ENCODE measurements at places on chromosomes 3 and 15.

GRCh38 chr3:62942227-62942626 lies 67.0 kb upstream of the CADPS start:
- DNase-seq = no peak

- no peak for DNase-seq
Measured at GRCh38 chr3:105984837-105985236, 116.0 kb upstream of the CBLB start.

- DNase-seq = no peak
Measured at GRCh38 chr3:190596349-190597285, 82.7 kb downstream of the IL1RAP start.

DNA sequence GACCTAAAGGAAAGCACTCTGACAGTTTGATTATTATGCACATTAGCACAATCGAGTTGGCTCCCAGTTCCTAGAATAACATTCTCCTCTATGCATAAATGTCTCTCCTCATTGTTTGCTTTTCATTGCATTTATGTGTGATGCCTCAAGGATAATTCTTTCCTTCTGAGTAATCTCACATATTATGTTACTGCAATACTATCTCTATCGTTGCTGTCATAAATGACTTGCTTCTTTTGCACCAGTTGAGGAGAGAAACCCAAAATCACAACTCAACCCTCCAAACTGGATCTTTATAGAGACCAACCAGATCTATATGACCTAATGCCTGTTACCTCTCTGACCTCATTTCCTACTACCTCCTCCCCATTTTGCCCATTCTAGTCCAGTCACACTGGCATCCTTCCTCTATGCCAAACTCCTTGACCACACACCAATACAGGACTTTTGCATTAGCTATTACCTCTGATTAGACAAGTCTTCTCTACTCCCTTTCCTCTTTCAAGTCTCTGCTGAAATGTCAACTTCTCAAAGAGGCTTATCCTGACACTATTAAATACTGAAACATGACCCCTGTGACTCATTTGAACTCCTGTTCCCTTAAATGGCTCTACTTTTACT lies 1026.0 kb downstream of the TUSC7 start:
- no peak for DNase-seq

DNA sequence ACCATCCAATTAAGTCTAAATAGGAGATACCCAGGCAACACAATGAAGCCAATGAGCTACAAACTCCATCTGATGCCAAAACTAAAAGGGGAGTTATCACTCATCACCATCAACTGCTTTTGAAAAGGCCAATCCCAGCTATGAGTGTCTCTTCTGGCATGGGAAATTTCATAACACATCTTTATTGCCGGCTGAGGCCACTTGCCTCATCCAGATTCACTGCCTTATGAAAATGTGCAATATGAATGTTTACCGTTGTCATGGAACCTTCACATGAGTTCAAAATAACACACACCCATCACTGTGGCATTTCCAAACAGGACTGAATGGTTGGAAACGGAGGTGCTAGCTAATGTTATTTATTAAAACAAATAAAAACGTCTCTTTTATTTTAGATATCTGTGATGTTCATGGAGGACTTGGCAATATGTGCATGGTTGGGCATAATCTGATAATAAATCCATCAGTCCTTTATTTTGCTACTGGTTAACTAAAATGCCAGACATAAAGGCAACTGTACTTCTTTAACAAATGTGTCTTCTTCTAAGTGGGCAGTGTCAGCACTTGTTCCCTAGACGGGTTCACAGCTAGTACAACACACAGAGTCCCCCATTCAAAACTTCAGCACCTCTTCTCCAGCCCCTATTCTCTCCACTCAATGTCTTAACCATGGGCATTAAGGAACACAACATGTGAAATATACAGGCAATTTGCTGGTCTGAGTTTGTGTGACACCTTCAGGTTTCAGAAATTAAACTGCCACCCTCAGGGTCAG lies 143.9 kb downstream of the MAGI1 start:
- no peak for DNase-seq

DNA sequence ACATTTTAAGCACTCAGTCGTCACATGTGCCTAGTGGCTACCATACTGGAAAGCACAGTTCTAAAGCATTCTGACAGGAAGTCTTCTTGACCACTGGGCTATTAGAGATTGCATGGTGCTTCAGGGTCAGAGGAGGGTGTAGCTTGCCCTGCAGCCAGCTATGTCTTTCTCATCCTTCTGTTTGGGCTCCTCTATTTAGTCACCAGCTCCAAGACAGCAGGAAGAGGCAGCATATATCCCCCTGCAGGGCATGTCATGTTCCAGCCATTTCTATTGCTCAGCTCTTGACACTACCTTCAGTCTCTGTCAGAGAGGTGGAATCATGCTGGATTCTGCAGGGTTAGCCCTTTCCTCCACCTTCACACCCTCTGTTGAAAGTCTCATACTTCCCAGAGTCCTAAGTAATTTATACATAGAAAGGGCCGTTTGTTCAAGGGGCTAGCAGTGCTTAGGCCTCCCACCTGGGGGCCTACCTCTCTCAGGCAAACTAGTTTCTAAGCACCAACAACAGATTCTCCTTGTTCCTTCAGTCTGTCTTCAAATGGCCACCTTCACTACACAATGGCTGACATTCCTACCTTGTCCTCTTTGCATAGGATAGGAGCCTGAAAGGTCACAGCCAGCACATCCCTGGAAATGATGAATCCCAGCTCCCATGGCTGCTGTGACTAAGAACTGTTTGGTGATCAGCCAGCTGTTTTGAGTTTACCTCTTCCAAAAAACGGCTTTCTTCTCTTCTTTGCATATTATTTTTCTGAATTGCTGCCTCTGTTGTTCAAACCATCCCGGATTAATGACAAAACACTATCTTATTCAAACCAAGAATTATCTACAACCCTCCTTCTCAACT lies 115.7 kb upstream of the BFSP2 start:
- DNase-seq = no peak

DNA sequence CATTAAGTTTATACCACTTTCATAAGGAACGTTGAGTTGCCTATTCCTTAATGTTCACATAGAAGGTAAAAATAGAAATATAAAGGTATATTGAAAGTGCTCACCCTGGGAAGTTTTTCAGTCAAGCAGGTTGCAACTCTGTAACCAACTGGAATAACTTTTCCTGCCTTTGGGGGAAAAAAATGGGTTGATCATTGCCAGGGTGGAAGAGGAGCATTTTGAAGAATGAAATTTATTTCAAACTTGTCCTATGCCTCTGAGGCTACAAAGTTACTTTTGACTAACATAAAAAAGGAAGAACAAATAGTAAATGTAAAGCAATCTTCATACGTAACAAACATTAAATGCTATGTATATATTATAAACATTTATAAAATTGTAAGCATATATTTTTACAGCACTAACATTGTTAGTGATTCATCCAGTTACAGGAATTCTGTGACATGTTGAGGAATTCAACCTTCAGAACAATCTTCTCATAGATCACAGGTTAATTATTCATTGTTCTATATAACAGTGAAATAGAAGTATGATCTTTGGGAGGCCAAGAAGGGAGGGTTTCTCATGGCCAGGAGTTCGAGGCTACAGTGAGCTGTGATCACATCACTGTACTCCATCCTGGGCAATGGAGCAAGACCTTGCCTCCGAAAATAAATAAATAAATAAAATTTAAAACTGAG lies 13.5 kb downstream of the EFHB start:
- no peak for DNase-seq

- no peak for DNase-seq
Measured at GRCh38 chr15:57221134-57221533, 155.2 kb upstream of the CGNL1 start.

GRCh38 chr3:25033407-25034029 lies 394.5 kb upstream of the RARB start:
- no peak for DNase-seq

GRCh38 chr3:190444006-190444405 lies 5.7 kb downstream of the TMEM207 start:
- DNase-seq = no peak

GRCh38 chr15:98841419-98841970 lies 166.1 kb downstream of the PGPEP1L start:
- DNase-seq = no peak

GRCh38 chr3:185137821-185138220 lies 15.0 kb downstream of the C3orf70 start:
- no peak for DNase-seq

- DNase-seq = no peak
Measured at GRCh38 chr15:66863390-66864085, 161.5 kb downstream of the SMAD6 start.

- no peak for DNase-seq
Measured at GRCh38 chr15:35956056-35956455, 410.1 kb upstream of the DPH6 start.

- DNase-seq = no peak
Measured at GRCh38 chr3:99965077-99965476, 147.4 kb downstream of the CMSS1 start.

- DNase-seq = no peak
Measured at GRCh38 chr3:117310536-117310935, 601.0 kb downstream of the TUSC7 start.

DNA sequence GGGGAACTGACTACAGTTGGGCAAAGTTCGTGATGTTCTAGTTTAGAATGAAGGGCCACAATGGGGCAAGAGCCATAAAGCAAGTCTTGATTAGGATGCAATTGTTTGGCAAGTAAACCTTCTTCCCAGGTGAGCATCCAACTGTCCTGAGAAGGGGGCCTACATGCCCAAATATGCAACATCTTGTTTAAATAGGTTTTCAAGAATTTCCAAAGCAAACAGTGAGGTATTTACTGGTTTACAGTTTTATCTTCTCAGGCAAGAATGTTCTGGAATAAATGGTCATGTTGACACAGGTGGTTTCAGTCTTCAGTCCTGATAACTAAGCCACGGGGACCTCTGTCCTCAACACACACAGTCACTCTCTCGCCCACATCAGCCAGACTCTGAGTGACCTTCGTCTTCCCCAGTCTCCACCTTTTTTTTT lies 90.3 kb upstream of the FAM174B start:
- DNase-seq = no peak

DNA sequence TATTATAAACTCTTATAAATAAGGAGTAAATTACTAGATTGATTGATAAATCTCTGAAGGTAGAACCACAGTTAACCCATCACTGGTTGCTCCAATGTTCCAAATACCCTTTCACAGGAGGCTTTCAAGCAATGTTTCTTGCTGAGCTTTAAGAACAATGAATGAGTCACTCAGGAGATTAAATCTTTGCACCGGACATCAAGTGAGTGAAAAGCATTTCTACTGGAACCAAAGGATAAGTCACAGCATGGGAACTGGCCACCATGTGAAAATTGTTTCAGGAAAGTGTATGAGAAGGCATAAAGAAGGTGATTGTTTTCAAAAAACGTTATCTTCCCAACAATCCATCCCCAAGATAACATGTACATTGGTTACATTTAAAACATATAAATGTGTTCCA lies 90.6 kb downstream of the CNTN3 start:
- no peak for DNase-seq

GRCh38 chr15:92326236-92326635 lies 67.4 kb upstream of the ST8SIA2 start:
- no peak for DNase-seq

GRCh38 chr15:71874245-71874644 lies 63.9 kb downstream of the NR2E3 start:
- no peak for DNase-seq

- DNase-seq = peak; percentile 65
Measured at GRCh38 chr3:52444860-52445793, at the start of gene SEMA3G. TSS of gene SEMA3G (minus strand) at chr3:52445103. CDS start at chr3:52445027, 76 bp downstream.

DNA sequence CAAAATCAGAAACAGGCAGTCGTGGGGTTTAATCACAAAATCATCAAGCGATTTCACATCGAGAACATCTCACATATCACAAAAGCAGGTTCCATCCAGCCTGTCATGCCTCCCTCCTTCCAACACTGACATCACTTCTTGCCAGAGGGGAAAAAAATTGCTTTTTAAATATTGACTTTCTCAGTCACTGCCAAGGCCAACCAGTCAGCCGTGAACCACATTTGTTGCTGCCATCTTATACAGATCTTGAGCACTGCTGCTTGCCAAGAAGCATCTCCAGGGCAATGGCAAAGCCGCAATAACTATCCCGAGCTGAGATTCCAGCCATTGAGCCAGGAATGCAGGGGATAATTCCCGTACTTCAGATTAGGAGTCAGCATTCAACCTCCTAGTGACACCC lies 174.6 kb downstream of the ANXA2 start:
- no peak for DNase-seq

DNA sequence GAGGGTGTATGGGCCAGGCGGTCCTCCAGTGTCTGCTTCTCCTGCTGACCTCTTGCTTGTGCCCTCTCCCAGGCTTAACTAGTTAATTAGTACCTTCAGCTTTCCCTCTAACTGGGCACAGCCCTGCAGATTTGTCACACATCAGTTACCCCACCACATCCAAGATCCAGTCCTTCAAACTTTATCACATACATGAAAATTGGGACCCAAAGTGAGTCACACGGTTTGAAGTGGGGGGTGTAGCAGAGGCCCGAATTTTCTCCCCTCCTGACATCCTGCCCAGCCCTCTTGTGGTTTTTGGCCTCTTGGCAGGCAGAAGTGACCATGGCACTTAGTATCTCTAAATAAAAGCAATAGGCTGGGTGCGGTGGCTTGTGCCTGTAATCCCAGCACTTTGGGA lies 3.9 kb downstream of the MAPKAPK3 start:
- no peak for DNase-seq

DNA sequence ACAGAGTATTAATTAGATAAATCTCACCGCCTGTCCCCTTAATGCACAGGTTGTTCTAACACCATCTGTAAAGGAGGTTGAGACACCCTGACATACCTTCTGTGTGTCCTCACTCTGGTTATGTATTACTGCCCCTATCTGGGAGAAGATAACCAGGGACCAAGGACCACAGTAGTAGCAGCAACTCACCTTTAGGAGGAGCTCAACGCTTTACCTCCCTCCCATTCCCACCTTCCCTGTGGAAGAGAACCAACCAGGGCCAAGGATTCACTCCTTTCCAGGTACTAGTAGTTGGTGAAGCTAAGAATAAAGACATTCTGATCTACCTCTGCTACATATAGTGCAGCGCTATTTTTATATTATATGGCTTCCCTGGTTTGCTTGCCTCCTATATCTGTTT lies 232.6 kb downstream of the MEX3B start:
- no peak for DNase-seq

GRCh38 chr15:28269097-28269496 lies 52.9 kb downstream of the HERC2 start:
- no peak for DNase-seq

DNA sequence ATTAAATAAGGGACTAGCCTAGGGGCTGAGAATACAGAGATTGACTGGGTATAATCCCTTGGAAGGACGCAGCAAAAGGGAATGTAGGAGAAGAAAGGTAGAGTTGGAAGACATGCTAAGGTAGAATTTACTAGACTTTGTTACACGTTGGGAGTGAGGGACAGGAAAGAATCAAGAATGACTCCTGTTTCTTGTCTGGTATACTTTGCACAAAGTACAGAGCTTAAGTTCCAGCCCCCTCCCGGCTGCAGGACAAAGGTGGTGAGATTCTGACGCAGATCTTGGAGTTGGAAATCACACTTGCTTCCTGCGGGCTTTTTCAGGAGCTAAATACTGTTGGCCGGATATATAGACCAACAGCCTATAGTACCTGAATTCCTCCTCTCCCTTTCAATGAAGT lies 895 bp downstream of the HYKK start:
- DNase-seq = no peak

- DNase-seq = no peak
Measured at GRCh38 chr15:78768096-78768495, 43.2 kb downstream of the ADAMTS7 start.

Measured in bone marrow (tissue), 2 donors.